ENCODE measurements at places on chromosomes 7 and 10.
A peak's percentile ranks its signal among the peaks of the same experiment; 100 is the strongest.

- no peak for DNase-seq
Measured at GRCh38 chr7:97015756-97016380, 8.8 kb downstream of the DLX5 start.

DNA sequence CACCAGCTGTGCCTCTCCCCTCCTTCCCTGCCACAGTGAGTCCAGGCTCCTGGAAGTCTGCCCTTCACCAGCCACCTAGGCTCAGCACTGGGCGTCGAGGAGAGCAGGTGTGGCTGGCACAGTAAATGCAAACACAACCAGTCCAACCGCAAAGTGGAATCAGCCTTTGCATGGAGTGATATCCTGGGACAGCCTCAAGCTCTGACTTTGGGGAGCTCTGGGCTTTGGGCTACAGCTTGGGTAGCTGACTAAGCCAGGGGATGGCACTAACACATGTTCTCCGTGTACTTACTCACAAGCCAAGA lies 312.4 kb downstream of the KCNMA1 start:
- peak; percentile 53 for DNase-seq

DNA sequence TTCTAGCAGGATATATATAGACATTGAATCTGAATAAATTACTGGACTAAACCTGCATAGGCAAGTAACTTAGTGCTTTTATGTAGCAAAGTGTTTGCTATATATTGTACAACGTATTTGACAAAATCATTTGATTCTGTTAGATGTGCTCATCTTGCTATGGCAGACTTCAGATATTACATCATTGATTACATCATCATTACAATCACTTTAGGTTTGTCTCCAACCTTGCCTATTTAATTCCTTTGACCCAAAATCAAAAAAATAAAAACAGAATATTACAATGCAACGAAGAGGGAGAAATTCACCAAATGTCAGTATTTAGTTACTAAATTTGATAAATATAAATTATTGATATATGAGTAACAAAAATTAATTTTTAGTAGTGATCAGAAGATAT lies 155.7 kb upstream of the STEAP1 start:
- DNase-seq: no peak

DNA sequence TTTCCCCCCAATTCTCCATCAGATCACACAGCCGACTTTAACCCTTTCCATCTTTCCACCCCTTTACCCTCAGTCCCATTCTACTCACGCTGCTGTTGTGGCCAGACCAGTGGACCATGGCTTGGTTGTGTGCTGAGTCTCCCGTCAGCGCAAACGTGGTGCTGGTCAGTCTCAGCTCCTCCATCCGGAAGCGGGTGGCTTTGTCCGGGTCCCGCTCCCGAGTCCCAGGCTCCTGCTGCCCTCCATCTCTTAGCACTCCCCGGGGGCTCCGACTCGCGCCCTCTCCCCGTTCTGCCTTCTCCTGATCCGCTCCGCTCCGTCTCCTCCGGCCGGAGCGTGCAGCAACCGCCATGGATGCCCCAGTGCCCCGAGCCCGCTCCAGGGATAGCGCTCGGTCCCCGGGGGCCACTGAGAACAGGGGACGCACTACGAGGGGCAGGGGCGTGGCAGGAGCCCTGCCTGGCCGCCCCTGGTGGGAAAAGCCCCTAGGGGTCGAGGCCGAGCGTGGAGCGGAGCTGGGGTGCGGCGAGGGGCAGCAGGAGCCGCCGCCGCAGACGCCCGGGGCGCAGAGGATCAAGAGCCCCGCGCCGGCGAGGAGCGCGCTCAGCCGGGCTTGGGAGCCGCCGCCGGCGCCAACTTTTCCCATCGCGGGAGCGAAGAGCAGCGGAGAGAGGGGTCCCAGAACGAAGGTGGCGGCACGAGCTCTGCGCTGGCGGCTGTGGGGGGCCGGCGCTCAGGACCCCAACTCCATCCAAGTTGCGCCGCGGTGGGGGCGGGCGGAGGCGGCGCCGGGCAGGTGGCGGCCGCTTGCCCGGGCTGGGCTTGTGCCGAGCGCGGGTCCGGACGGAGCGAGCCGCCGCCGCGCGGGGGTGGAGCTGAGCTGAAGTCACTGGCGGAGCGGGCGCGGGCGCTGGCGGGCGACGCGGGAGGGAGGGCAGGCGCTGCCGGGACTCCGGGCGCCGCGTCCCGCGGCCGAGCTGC lies at the start of gene SORCS1:
Gene SORCS1, minus strand, starts transcription at position 826 of the 981 bp plus-strand sequence.
- no peak for DNase-seq

DNA sequence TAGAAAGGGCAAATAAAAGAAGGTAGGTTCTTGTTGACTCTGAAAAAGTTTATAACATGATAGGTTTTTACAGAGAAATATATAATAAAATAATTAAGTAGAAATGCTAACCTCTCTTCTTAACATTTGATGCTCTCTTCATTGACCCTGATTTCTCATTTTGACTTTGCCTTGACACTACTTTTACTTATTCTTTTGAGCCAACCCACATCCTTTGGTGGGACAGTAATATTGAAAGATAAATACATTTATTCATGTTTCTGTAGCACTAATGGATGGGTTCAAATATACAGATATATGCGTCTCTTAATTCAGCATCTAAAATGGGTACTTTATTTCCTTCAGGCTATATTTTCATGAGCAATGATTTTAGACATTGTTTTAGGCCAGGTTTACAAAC lies 34.4 kb downstream of the DDC start:
- no peak for DNase-seq

- no peak for DNase-seq
Measured at GRCh38 chr7:123492485-123492884, 41.9 kb downstream of the IQUB start.

GRCh38 chr7:121392277-121393004 lies 3.7 kb downstream of the FAM3C start:
- DNase-seq: no peak

GRCh38 chr7:42345478-42346299 lies 108.7 kb upstream of the GLI3 start:
- DNase-seq: no peak

GRCh38 chr7:151103973-151104372 lies 17.7 kb downstream of the AGAP3 start:
- no peak for DNase-seq

- no peak for DNase-seq
Measured at GRCh38 chr10:95550073-95550672, 11.0 kb downstream of the SORBS1 start.

GRCh38 chr7:35259523-35259908 lies 5.6 kb upstream of the TBX20 start:
- no peak for DNase-seq

DNA sequence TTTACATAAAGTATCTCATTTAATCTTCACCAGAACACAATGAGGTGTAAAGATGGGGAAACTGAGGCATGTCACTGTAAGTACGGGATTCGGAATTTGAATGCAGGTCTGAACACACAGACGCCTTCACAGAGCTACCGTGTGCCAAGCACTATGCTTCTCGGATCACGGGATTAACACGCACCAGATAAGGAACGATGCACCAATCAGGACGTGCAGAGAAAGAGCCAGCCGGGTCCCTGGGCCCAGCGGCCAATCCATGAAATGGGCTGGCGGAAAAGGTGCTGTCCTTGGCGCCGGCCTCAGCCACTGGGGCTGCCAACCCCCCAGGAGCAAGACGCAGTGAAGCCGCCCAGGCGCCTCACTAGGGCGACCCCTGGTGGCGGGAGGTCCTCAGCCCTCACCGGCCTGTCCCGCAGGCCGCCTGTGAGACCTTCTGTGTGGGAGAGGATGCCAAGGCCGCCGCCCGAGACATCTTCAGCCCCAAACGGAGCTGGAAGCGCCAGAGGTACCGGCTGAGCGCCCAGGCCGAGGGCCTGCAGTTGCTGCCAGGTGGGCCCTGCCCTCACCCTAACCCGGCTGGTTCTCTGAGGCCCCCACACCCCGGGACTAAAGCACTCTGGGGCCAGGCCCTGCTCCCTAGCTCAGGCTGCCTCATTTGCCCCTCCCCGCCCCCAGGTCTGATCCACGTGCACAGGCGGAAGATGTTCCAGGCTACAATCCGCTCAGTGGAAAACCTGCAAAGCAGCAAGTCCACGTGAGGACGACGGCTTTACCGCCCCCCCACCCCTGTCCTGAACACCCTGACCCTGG lies 15.6 kb downstream of the ATG9B start:
- DNase-seq: no peak

DNA sequence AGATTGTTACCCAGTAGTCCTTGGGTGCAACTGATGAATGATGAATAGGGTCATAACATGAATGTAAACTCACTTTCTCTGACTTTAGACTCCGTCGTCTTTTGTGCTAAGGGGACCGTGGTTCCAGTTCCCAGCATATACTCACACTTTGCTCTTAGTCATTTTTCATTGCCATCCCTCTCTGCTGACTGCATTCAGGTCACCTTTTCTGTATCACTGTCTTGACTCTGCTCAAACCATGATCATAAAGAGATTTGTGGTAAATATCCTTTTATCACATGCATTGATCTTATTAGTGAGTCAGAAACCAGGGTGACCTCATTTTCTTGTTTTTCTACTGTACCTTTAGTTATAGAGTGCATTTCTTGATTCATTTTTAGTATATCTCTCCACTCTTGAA lies 141.1 kb upstream of the AGR3 start:
- no peak for DNase-seq

DNA sequence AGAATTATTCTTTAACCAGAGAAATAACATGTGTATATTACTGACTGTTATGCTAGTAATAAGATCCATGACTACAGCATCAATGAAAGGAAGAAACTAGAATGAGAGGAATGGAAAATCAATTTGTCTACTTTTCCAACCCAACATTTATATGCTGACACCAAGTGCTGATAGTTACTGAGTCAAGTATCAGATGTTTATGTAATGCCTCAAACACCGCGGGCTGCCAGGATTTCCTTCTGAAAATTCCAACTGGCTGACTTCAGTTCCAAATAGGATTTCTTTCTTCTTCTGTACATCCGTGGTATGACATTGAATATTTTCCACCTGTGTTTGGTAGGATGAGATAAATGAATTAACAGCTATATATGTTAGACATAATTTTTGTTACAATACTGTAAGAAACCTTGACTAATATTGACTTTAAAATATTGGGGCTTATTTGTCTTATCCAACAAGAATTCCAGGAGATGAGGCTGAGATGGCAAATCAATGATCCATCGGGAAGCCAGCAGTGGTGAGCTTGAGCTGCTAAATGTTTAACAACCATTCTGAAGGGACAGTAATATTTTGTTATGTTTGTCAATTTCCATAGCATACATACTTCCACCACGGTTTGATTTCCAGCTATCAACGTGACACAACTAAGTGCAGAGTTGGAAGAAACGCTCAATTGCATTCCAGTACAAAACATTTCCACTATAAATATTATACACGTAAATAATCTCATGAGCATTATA lies 435.2 kb upstream of the AUTS2 start:
- no peak for DNase-seq

DNA sequence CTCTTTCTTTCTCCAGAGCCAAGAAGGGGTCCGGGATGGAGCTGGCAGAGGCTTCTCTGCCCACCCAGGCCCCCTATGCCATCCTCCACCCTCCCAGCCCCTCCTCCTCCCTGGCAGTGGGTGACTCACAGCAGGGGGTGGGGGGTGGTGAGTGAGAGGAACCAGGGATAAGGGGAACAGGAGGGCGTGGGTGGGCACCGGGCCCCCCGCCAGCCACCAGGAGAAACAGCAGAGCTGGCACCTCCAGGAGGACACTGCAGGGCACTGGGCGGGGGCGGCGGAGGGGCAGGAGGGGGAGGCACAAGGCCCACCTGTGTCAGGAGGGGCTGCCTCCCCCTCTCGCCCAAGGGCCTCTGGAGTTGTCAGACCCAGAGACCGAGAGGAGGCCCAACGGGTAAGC lies 56.0 kb downstream of the CAMK2B start:
- DNase-seq: no peak

DNA sequence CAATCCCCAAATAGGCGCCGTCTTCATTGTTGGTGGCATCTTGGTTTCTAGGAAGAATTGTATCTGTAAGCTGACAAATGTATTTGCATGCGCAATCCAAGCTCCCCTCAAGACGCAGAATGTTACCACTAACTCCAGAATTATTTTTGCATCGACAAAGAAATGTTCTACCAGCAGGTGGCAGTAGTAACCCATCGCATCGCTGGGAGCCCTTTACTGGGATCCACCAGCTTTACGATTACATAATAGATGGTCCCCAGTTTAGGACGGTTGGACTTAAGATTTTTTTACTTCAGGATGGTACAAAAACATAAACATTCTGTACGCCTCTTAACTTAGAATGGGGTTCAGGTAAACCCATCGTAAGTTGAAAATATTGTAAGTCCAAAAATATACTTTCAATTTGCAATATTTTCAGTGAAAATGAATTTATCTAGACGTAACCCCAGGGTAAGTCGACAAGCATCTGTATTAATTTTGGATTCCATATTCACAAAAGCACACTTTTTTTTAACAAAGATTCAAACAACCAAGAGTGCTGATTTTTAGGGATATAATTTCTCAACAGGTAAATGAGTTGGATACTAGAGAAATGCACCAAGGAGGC lies 114.0 kb upstream of the COBL start:
- no peak for DNase-seq

All from NCI-H187 (cell line).